Activated naive CD8-positive, alpha-beta T cell treated with anti-CD3 and anti-CD28 coated beads, Interleukin-2, amount 10 ng/mL, durations not matched to agents 7 days and 5 days (primary cell): ENCODE measurements at places on chromosomes 6 and 20. TPM values are rescaled to one million over a fixed set of nuclear protein-coding genes. Genes with fewer than 3 reads are reported as not detected.

GRCh38 chr6:96279084-96279483 lies 242.5 kb upstream of the UFL1 start:
- DNase-seq: no peak

DNA sequence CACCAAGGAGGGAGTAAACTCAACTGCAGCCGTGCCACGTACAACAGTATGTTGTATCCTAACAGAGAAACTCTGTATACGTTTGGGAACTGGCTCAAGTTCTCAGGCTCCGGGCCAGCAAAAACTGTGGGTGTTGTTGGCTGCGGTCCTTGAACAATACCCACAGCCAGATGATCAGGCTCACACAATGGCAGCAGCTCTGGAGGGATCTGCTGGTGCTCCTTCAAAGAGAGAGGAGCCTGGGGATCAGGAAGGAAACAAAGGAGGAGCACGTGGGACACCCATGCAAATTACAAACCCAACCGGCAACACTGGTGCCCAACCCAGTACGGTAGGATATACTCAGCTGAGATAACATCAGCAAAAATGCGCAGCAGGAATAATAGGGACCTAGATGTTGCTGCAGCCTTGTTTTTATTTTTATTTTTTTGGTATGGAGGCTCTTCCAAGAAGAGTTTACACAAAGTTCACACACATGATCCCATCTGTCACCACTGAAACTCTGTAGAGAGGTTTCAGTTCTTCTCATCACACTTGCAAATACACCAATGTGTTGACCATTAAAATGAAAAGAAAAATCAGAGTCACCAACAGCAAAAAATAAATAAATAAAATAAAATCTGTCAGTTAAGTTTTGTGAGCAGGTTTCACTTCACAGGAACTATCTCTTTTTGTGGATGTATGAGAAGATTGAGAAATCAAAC lies 41.2 kb upstream of the PDE10A start:
- DNase-seq: no peak

DNA sequence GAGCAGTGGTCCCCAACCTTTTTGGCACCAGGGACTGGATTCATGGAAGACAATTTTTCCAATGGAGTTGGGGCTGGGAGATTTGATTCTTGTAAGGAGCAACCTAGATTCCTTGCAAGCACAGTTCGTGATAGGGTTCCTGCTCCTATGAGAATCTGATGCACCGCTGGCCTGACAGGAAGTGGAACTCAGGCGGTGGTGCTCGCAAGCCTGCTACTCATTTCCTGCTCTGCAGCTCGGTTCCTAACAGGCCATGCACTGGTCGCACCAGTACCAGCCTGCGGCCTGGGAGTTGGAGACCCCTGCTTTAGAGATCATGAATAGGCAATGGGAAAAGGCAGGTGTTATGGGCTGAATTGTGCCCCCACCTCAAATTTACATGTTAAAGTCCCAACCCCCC lies 131.2 kb downstream of the PFDN4 start:
- DNase-seq: no peak

DNA sequence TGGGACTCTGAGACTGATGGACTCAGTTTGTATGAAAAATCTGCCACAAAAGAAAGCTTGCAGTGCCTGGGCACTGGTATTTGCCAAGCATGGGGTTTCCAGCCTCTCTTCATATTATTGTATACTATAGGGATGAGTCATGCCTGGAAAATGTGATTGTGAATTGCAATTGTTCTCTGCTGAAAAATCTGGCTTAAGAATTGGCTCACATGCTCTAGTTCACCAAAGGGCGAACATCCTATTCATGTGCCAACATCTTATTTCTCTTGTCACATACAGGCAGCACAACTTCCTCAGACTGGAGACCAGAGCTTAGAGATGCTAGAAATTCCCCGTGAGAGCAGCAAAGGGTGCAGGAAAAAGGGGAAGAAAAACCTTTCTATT lies 103.6 kb upstream of the KCNK16 start:
- DNase-seq: no peak

The SPATS1 gene
- total RNA-seq: not detected

The TSHZ2 gene
- total RNA-seq: 0.54 TPM
